Stimulated activated CD8-positive, alpha-beta memory T cell treated with anti-CD3 and anti-CD28 coated beads, Interleukin-4, amount 100 ng/mL, for 4 hours (primary cell): ENCODE measurements at places on chromosomes 2 and 18.

- DNase-seq: peak; percentile 8
Measured at GRCh38 chr2:95526360-95527341, 42.1 kb upstream of the TRIM43B start.

DNA sequence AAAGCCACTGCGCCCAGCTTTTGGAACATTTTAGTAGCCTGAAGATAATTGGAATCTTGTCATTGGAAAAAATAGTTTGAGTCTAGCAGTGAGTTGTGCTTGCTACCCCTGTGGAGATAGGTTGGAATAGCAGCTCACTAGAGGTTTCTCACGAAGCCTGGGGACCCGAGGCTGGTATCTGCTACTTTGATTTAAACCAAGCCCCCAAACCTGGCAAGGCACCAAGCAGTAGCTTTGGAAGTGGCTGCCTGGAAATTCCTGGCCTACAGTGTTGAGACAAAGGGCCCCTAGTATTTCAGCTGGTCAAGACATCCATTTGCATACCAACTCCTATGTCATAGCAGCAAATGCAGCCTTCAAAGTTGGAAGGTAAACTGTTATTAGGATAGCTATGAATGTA is 42.1 kb downstream of the NOP58 start:
- no peak for DNase-seq

GRCh38 chr2:66443186-66443978 is 8.5 kb downstream of the MEIS1 start:
- no peak for DNase-seq

- no peak for DNase-seq
Measured at GRCh38 chr2:177573120-177573519, 180.5 kb downstream of the AGPS start.

GRCh38 chr18:10926621-10927161 is 222.7 kb downstream of the PIEZO2 start:
- DNase-seq: no peak

- no peak for DNase-seq
Measured at GRCh38 chr2:240469239-240469636, 33.8 kb downstream of the GPC1 start.

- no peak for DNase-seq
Measured at GRCh38 chr2:119674711-119675500, 4.1 kb upstream of the TMEM177 start.
